Activated naive CD4-positive, alpha-beta T cell treated with anti-CD3 and anti-CD28 coated beads, Interleukin-2, amount 50 U/mL, for 72 hours (primary cell): ENCODE measurements at places on chromosomes 11 and 22.

DNA sequence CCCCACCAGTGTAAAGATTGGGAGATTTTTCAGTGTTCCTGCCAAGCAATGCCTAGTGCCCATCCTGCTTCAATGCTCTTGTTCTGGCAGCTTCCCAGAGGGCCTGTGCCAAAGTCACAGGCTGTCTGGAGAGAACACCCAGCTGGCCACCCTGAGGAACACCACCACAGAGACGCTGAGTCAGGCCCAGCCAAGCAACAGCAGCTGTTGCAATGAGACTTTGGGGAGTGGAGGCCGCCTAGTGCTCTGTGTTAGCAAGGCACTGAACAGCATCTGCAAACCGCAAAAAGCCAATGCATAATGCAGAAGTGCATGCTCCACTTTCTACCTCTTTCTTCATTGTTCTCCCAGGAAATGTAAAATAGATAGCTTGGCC lies 168.1 kb downstream of the NXPE2 start:
- DNase-seq, result no peak

- DNase-seq, result peak; percentile 54
These were observed 1.3 kb downstream of the GRIK4 start for GRCh38 chr11:120512739-120513435.

GRCh38 chr22:43980996-43981395 lies 25.8 kb downstream of the SAMM50 start:
- no peak for DNase-seq

DNA sequence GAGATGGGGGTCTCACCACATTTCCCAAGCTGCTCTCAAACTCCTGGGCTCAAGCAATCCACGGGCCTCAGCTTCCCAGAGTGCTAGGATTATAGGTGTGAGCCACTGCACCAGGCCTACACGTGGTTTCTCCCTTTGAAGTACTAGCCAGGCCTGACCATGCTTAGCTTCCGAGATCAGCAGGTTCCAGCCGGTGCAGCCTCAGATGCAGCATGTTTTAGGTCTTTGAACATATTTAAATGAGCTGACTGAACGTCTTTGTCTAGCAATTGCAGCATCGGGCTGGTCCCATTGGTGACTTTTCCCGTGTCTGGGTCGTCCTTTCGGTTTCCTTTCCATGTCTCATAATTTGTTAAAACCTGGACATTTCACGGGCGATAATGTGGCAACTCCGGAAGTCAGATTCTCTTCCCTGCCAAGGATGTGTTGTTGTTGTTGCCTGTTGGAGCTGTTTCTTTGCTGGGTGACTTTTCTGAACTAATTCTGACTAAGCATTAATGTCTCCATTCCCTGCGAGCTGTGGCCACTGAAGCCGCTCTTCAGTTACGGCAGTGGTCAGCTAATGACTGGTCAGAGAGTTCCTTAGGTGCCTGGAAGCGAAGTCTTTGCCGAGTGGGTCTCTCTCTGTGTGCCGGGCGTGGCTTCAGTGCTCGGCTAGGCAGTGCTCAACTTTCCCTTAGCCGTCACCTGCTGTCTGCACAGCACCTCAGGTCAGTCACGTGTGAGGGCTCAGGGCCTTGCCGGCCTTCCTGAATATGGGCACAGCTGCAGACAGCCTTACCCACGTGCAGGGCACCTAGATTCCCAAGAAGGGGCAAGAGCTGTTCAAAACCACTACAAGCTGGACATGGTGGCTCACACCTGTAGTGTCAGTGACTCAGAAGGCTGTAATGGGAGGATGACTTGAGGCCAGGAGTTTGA lies 3.8 kb upstream of the CYP2D6 start:
- no peak for DNase-seq

GRCh38 chr11:6481924-6482275 lies 599 bp downstream of the TIMM10B start:
- peak; percentile 55 for DNase-seq

- peak; percentile 20 for DNase-seq
These were observed 53.4 kb upstream of the EMID1 start for GRCh38 chr22:29152045-29152953.
